ENCODE measurements at places on chromosomes 7 and 10.

DNA sequence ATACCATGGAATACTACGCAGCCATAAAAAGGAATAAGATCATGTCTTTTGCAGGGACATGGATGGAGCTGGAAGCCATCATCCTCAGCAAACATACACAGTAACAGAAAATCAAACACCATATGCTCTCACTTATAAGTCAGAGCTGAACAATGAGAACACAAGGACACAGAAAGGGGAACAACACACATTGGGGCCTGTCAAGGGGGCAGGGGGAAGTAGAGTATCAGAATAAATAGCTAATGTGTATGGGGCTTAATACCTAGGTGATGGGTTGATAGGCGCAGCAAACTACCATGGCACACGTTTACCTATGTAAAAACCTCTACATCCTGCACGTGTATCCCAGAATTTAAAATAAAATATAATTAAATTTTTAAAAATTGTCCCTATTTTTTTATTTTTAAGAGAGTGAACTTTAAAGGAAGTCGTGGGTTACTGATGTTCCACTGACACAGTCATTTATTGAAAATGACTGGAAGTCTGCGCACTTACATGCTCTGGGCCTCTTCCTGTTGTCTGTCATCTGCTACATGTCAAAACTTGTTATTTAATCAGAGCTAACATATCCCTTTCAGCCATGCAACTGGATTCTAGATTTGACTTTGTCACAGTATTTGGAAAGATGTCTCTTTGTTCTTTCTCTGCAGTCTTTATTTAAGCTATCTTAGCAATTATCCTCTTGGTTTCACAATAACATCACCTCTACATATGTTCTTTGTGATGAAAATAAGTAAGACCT lies 73.7 kb upstream of the ABCB5 start:
- no peak for DNase-seq

- DNase-seq = no peak
Measured at GRCh38 chr7:4751398-4751947, 23.9 kb upstream of the AP5Z1 start.

DNA sequence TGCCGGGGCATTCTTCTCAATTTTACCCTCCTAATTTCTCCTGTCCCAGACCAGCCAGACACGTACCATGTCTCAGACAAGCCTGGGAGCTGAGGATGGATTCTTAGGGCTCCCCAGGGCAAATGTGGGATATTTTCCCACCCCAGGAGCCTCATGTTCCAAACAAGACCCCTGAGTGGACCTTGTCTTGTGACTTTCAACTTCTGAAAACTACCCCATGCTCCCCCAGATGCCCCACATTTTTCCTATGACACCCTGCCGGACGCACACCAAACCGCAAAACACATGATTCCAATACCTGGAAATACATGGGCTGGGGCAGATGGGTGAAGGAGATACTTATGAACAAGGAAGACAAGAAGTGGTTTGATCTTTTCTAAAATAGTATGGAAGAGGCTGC lies 874 bp downstream of the GIMAP5 start:
- DNase-seq = no peak

DNA sequence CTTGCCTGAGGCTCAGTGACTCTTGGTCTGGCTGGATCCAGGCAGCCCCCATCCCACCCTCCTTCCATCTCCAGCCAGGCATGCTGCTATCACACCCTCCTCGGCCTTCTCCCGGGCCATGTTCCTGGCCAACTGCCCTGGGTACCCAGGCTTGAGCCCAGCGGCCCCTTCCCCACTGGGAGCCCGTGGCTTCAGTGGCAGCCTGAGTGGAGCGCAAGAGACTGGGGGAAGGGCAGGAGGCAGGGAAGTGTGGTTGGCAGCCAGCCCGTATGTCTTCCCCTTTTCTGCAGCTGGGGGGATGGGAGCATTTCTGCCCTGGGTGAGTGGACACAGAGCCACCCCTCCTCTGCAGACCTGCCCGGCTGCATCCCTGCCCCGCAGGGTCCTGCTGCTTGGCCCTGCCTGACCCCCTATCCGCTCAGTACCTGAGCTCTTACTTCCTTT lies 148.5 kb downstream of the ARHGAP22 start:
- DNase-seq = no peak

DNA sequence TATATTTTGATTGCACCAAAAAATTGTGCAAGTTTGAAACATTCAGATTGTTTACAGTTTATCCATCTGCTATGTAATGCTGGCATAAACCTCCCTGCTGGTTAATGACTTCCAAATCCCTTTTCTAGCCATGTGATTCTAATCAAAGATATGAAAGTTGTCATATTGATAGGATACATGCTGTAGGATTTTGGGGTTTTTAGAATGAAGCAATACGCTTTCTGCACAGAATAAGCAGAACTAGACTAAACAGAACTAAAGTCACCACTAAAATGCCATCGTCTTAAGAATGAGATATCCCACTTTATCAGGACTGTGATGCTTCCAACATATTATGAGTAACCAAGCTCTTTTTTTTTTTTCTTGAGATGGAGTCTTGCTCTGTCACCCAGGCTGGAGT lies 856 bp downstream of the SSMEM1 start:
- DNase-seq = no peak

- no peak for DNase-seq
Measured at GRCh38 chr7:47430422-47430821, 151.5 kb downstream of the TNS3 start.

- no peak for DNase-seq
Measured at GRCh38 chr7:129089521-129090212, 34.8 kb upstream of the TNPO3 start.

DNA sequence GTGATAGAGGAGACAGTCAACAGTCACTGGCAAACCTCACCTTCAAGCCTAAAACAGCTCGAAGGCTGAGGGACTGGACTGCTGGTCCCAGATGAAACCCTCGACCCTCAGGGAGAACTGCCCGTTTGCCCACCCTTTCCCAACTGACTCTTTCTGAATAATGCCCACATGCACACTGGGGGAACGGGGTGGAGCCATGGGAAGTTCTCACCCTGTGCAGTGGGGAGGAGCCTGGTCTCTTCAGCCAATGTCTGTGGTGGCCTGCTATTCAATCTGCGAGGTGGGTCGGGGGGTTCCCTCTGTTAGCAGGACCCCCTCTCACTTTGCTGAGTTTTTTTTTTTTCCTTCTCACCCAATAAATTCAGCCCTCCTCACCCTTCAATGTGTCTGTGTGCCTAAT lies 14.5 kb downstream of the TOMM7 start:
- DNase-seq = no peak

GRCh38 chr10:86374664-86375063 lies 8.1 kb upstream of the GRID1 start:
- no peak for DNase-seq

GRCh38 chr10:118918116-118918515 lies 111.4 kb upstream of the NANOS1 start:
- no peak for DNase-seq
